ENCODE measurements at places on chromosomes 11 and 22. TPM values are rescaled to one million over a fixed set of nuclear protein-coding genes. Genes with fewer than 3 reads are reported as not detected.

Gene NAALAD2
- total RNA-seq, result 5.3 TPM

DNA sequence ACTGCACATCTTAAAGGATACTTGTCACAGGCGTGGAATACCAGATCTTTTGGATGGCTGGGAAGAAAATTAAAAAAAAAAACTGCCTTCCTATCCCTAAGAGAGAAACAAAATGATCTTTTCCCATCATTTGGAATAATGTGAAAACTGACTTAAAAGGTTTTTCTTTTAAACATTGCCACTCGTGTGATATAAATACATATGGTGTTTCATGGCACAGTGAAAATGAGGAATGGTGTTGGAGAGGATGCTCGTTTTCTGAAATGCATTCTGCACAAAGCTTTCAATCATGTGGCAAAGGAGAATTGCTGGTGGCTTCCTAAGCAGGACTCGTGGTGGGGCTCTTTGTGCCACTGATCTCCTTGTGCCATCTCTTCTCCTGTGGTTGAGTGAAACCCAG is 74.9 kb upstream of the LRRC4C start:
- DNase-seq, result no peak

DNA sequence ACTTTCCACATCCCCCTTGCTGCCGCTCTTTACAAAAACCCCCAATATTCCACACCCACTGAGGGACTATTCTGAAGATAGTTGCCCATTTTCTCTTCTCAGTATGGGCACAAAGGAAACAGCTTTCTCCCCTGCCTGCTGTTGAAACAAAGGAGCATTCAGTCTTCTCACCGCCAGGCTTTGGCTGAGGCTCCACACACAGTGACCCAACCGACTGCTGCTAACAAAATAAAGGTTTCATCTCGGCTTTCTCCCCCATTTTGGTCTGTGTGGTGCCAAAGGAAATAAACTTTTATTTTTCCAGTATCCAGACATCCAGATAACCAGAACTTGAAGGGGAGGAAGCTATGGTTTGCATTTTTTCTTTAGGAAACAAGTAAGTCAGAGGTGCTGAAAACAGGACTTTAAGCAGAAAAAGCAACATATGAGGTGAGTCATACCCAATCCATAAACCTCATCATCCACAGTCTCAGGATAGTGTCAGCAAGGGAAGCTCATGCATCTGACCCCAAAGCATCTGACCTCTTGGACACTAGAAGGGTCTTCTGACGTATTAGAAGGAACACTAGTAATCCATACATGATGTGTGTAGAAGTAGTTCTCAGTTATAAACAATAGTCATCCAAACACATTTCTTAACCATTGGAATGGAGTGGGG is 6.4 kb downstream of the CLMP start:
- DNase-seq, result peak; percentile 93

GRCh38 chr11:110337570-110338193 is 41.3 kb upstream of the RDX start:
- DNase-seq, result no peak

DNA sequence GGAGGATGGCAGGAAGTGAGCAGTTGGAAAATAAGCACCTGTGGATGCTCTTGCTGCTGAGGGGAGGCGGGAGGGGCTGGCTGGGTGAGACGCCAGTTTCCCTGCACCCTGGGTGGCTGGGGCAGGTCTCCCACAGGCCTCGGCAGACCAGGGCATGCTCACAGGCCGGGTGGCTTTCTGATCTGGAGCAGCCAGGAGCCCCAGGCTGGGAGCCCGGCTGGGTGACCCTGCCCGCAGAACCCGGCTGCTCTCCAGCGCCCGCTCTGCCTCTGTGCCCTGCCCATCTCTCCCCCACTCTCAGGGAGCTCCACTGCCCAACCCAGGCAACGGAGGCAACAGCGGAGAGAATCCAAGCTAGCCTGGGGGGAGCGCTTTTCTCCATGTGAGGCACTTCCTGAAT is 24.6 kb downstream of the DCPS start:
- no peak for DNase-seq
